ENCODE measurements at places on chromosomes 2 and 18. TPM values are rescaled to one million over a fixed set of nuclear protein-coding genes. Genes with fewer than 3 reads are reported as not detected.

DNA sequence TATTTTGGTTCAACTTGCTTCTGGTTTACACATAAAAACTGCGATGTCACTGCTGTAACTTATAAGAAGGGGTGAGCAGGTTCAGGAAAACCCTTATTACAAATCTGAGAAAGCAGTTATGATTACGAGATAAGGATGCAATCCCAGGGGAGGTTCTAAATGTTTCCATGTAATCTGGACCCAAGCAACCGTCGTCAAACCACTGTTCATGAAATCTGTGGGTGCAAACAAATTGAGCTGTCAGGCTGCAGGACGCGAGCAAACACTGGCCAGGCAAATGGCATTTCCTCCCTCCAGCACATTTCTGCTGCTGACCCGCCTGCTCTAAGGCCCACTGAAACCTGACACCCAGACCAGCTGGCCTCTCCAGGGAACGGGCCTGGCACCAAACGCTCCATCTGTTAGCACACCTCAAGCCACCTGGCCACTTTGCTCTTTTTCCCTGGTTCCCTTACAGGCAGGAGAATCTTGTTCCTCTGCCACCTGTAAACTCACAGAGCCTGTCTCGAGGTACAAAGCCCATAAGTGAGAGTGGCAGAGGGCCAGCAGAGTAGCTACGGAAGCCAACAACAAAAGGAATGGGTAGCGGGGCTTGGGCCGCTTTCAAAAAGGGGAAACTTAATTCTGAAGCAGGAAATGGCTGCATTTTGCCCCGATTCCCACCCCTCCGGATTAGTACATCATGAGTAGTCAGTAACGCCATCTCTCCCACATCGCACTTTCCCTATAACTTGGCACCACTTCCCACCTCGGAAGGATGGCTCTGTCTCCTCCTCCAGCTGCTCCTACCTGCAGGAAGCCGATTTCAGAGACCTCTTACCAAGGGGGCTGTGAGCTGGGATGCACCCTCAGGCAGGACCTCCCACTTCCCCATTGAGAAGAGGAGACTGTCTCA, 26.5 kb downstream of the CRACDL start:
- H3K27ac ChIP-seq, result peak overlapping the region; percentile 93
- peak; percentile 77 for DNase-seq
- H3K27me3 ChIP-seq, result no peaks in the 10 kb centered on the region
- H3K4me1 ChIP-seq, result peaks cover 37% of the 10 kb centered on the region
- H3K4me3 ChIP-seq, result peak overlapping the region; percentile 16

- H3K27ac ChIP-seq, result no peak overlapping the region
- peaks cover 69% of the 10 kb centered on the region for H3K4me1 ChIP-seq
- peaks cover 9% of the 10 kb centered on the region for H3K27me3 ChIP-seq
- H3K36me3 ChIP-seq, result no peaks in the 10 kb centered on the region
Measured at GRCh38 chr2:224937887-224938286, 104.4 kb downstream of the DOCK10 start.

DNA sequence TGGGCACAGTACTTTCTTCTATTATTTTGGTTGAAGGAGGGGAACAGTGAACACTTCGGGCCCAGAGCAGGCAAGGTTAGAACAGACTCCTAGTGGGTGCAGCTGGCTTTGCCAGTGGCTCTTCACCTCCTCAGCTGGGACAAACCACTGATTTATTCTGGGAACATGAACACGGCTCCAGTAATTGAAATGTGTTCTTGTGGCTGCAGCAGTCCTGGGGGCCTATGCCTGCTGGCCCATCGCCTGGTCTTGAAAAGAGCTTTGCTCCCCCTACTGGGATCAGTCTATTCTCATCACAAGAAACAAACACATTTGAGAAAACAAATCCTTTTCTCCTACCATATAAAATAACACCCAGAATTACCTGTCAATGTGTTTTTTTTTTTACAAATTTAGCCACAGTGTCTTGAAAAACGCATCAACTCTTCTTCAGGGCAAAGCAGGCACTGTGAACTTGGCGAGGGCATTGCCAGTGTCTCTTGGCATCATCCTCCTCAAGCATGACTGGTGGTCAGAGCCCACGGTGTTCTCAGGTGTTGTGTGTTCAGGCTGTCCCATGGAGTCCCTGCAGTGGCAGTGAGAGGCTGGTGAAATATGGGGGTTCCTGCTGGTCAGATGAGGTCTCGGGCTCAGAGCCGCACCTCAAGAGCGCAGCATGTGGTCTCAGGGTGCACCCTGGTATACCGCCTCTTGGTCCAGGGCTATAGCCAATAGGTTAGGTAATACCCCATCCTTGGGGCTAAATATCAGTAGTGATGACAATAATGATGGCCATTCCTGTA, 51.3 kb downstream of the RNF144A start:
- H3K4me1 ChIP-seq, result no peaks in the 10 kb centered on the region
- no peak overlapping the region for H3K4me3 ChIP-seq
- peaks cover 7% of the 10 kb centered on the region for H3K36me3 ChIP-seq
- DNase-seq, result no peak

GRCh38 chr18:3500016-3500415, 50.0 kb downstream of the TGIF1 start:
- no peak for DNase-seq
- H3K4me1 ChIP-seq, result peaks cover 28% of the 10 kb centered on the region
- peaks cover 10% of the 10 kb centered on the region for H3K27me3 ChIP-seq

DNA sequence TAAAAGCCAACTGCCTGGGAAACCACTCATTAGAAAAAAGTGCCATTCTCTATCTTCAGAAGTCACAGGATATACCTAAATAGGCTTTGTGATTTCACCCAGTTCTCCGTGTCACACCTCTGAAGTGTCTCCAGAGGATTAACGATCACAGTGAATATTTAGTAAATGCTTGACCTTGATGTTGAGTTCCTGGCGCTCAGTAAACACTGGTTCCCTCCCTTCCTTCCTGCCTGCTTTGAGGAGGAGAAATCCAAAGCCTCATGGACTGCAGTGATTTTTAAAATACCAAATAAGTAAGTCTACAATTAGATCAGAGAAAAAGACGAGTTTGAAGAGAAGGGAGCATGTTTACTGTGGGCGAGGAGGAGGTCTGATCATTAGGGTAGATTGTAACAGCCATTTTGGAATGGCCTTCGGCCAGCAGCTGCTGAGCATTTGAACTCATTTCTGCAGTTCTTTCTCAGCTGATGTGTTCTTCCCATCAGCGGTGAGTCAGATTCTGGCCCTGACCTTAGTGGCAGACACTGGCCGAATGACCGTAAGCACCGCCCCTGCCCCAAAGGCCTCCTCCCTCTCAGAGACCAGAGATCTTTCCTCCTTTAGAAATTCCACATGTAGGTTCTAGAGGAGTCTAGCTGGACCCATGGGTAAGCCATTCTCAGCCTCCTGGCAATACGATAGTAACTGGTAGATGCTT, 62.1 kb upstream of the SLC16A14 start:
- DNase-seq, result no peak
- H3K27me3 ChIP-seq, result no peaks in the 10 kb centered on the region
- no peak overlapping the region for H3K4me3 ChIP-seq
- H3K36me3 ChIP-seq, result no peaks in the 10 kb centered on the region
- H3K27ac ChIP-seq, result no peak overlapping the region

DNA sequence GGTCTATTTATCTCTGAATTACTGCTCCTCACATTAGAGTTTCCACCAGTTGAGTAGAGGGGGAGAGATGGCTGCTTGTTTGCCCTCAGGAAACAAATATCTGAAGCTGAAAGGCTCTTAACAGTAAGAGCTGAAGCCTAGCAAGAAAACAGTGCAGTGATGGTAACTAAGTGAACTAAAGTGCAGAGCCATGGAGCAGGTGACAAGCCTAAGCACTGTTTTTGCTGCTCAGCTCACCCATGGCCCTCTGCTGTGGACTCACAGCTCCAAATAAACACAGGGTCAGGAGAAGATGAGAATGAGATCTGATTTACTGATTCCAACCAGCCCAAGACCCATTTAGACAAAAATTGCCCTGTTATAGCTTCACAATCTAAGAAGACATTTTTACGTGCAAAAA, 118.4 kb downstream of the ETAA1 start:
- H3K4me3 ChIP-seq, result no peak overlapping the region
- H3K27ac ChIP-seq, result no peak overlapping the region
- no peak for DNase-seq

DNA sequence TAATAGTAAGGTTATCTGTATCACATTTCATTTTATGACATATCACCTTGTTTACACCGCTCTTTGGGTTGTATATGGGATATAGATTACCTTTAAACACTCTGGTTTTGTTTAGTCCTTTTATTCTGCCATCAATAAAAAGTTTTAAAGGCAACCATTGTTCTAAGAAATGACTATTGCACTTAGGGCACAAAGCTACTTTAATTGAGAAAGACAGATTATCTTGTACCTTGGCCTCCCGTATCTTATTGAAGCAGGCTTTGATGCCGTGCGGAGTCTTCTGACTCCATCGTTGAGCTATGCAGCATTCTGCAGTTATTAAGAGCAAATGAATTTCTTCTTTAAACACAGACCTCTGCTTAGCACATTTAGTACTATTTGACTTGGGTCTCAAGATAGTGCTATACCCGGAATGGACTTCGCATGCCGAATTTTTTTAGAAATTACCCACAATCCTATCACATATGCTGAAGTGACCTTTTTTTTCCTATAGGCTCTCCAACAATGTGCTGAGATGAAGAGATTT, 16.7 kb downstream of the PKDCC start:
- no peak overlapping the region for H3K4me3 ChIP-seq
- H3K36me3 ChIP-seq, result peaks cover under 1% of the 10 kb centered on the region
- no peak overlapping the region for H3K27ac ChIP-seq
- H3K27me3 ChIP-seq, result no peaks in the 10 kb centered on the region
- no peak for DNase-seq
- H3K4me1 ChIP-seq, result peaks cover 10% of the 10 kb centered on the region

GRCh38 chr2:231710799-231711676, 2.7 kb downstream of the PTMA start:
- H3K27me3 ChIP-seq, result peaks cover 5% of the 10 kb centered on the region
- H3K4me1 ChIP-seq, result peaks cover 33% of the 10 kb centered on the region
- no peak for DNase-seq
- peak overlapping the region; percentile 100 for H3K27ac ChIP-seq
- H3K4me3 ChIP-seq, result peak overlapping the region; percentile 93
- peaks cover 41% of the 10 kb centered on the region for H3K36me3 ChIP-seq

DNA sequence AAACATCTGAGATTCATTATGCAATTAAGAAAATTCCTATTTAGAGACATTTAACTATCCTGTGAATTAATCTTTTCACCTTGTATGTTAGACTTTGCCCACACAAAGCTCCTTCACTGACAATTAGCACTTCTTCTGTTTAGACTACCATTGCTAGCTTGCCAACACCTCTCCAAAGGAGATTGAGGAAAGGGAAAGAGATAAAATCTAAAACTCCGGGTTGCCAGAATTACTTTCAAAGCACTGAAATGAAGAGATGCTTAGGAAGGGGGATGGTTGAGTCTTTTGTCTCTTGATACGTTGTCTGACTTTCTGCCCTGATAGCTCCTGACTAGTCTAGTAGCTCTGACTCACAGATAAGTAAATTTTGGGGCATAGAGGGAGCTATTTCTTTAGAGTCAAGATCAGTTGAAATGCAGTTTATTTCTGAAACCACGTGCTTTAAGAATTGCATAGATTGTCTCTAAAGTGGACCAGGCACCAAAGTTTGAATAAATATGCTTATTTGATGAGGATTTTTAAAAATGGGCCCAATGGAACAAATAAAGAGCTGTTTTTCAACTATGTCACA, 74.1 kb upstream of the DSEL start:
- DNase-seq, result no peak
- H3K4me3 ChIP-seq, result no peak overlapping the region
- H3K4me1 ChIP-seq, result peaks cover 11% of the 10 kb centered on the region
- H3K27ac ChIP-seq, result no peak overlapping the region
- peaks cover 12% of the 10 kb centered on the region for H3K36me3 ChIP-seq

DNA sequence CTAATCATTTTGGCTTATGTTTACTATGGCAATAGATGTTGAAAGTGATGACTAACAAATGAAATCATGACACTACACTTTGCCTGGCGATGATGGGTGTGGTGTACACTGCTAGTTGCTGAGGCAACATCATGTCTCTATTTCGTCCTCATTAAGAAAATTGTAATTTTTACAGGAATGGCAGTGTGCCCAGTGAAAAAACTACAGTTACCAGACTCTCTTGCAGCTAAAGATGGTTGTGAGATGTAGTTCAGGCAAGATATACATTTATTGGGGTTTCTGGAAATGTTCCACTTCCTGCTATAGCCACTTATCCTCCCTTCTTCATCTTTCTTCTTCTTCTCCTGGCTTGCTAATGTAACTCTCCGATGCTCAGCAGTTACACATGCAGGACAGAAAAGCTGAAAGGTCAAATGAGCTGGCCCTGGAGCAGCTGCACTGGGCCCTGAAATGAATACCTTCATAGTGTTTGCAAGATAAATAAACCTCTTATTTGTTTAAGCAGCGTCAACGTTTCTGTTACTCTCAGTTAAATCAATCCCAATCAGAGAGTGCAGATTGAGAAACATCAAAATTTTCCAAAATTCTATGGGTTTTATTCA, 46.0 kb downstream of the SOCS6 start:
- no peak for DNase-seq
- peaks cover 19% of the 10 kb centered on the region for H3K36me3 ChIP-seq
- H3K4me3 ChIP-seq, result no peak overlapping the region

DNA sequence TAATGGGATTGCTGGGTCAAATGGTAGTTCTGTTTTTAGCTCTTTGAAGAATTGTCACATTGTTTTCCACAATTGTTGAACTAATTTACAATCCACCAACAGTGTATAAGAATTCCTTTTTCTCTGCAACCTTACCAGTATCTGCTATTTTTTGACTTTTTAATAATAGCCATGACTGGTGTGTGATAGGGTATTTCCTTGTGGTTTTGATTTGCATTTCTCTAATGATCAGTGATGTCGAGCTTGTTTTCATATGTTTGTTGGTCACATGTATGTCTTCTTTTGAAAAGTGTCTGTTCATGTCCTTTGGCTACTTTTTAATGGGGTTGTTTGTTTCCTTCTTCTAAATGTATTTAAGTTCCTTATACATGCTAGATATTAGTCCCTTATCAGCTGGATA, 322.3 kb downstream of the CDH2 start:
- no peak overlapping the region for H3K27ac ChIP-seq
- no peak overlapping the region for H3K4me3 ChIP-seq
- no peaks in the 10 kb centered on the region for H3K4me1 ChIP-seq
- no peaks in the 10 kb centered on the region for H3K27me3 ChIP-seq
- H3K36me3 ChIP-seq, result no peaks in the 10 kb centered on the region

Gene TSPYL6
- total RNA-seq, result not detected

Gene KLHL41
- total RNA-seq, result not detected

Gene ACMSD
- not detected for total RNA-seq

Gene SPHKAP
- total RNA-seq, result not detected

Gene HOXD3
- not detected for total RNA-seq

Gene SLC5A7
- not detected for total RNA-seq

Gene RMDN2
- total RNA-seq, result 3.0 TPM

Gene KCNS3
- total RNA-seq, result 18.1 TPM
